Activated naive CD4-positive, alpha-beta T cell treated with Interleukin-2 at 50 U/mL for 16 hours (primary cell): ENCODE measurements at places on chromosomes 1 and 21.

DNA sequence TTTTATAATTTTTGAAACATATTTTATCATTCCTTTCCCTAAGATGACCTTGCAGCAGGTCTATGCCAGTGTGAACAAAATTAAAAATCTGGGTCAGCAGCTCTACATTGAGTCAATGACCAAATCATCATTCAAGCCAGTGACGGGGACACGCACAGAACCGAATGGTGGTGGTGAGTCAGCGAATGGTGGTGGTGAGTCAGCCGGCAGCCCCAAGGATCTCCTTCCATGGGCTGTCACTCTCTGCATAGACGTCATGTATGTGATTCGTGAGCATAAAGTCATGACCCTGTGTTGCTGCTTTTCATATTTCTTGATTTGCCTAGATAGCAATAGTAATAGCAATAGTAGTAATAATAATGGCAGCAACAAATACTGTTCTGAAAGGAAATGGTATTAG lies 26.3 kb downstream of the PER3 start:
- DNase-seq = peak; percentile 46

- no peak for DNase-seq
These were observed 9.2 kb upstream of the VPS26C start for GRCh38 chr21:37276377-37276776.

- DNase-seq = no peak
These were observed 6.1 kb downstream of the CD101 start for GRCh38 chr1:117007719-117008013.

GRCh38 chr1:14748151-14748550 lies 149.7 kb downstream of the KAZN start:
- no peak for DNase-seq

DNA sequence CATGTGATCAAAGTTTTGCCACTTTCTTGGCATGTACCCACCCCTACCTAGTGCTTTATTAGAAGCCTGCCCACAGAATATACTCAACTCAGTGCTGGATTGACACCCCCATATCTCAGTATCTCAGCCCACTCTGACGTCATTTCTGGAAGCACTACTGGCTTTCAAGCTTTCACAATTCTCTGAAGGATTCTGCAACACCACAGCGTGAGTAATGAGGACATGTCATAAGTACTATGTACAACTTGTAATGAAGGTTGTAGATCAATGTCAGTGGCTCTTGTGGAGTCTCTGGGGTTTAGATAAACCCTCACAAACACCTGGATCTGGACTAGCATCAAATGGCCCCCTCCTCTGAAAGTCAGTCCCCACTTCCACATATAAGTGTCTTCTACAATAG lies 57.2 kb downstream of the TNFSF4 start:
- no peak for DNase-seq

DNA sequence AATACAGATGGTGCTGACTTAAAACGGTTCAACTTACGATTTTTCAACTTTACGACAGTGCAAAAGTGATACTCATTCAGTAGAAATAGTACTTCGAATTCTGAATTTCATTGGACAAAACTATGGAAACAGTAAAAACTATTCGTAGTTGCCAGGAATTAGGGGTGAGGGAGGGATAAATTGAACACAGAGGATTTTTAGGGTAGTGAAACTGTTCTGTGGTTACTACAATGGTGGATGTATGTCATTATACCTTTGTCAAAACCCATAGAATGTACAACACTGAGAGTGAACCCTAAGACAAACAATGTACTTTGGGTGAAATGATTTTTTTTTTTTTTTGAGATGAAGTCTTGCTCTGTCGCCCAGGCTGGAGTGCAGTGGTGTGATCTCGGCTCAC lies 7.5 kb downstream of the DDR2 start:
- no peak for DNase-seq

DNA sequence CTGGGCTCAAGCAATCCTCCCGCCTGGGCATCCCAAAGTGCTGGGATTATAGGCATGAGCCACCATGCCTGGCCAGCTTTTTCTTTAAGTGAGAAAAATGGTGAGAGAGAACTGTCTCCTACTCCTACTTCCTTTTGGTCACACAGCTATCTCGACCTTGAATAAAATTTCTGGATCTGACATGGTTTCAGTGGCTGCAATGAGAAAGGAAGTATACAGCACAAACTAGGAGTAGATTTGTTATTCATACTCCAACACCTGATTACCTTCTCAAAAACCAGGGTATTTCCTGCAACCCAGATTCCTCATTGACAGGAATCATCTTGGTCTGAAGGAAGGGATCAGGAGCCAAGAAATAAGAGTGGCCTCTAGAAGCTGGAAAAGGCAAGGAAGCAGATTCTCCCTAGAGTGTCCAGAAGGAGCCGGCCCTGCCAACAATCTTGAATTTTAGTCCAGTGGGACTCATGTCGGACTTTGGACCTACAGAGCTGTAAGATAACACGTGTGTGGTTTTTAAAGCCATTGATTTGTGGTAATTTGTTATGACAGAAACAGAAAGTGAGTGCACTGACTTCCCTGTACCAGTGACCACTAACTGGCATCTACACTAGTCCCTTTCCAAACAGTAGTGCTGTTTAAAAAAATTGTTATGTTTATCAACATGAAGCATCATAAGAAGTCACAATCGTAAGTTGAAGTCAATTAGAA lies 516.6 kb downstream of the SMYD3 start:
- DNase-seq = no peak

DNA sequence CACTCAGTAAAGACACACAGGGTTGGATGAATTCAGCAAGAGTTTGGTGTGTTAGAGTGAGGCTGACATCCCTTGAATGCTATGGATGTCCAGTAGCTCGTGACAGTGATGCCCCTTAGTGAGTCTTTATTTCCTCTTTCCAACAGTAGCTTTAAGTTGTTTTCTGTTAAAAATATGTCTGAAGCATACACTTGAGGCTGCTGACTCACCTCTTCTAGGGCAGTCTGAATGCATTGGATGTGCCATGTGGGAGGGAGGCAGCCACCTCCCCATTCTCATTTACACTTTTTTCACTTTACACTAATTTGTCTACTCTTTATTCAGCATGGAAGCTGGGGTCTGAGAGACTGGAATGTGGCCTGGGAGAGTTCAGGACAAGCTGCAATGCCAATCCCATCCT lies 17.6 kb downstream of the NOS1AP start:
- DNase-seq = no peak

- no peak for DNase-seq
These were observed 35.1 kb upstream of the ADORA3 start for GRCh38 chr1:111538343-111539025.

GRCh38 chr1:231315887-231316286 lies 21.8 kb downstream of the EXOC8 start:
- DNase-seq = peak; percentile 41

DNA sequence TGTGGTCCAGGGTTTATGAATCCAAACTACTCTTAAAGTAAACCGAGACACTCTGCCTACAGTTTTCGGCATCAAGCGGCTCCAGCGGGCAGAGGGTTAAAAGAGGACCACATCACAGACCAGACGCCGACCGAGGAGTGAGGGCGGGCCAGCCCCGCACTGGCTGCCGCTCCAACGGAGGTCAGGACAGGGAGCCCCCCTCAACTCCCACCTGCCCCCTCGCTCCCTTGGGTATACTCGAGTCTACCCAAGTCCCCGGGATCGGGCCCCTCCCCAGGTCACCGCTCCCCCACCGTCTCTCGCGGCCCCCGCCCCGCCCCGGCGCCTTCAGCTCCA lies 312 bp downstream of the ARNT start:
- DNase-seq = no peak
